ENCODE measurements at places on chromosomes 7 and 10.

DNA sequence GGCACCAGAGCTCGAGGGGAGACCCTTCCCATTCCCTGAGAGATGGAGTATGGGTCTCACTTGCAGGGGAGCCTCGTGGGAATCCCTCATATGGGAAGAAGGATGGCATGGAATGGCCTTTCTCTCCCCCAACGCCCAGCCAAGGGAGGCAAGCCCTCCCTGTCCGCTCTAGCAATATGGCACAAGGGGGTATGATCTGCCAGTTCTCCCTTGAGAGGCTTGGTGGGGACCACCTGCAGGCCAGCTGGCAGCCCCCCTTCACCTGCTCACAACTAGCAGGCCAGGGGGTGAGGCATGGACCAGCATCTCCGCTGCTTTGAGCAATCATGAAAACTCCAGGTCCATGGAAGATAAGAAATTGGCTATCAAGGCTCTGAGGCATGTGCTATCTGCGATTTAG is 70.8 kb downstream of the PARP12 start:
- H3K27ac ChIP-seq: no peak overlapping the region
- DNase-seq: no peak
- no peaks in the 10 kb centered on the region for H3K36me3 ChIP-seq
- no peaks in the 10 kb centered on the region for H3K4me1 ChIP-seq
- H3K4me3 ChIP-seq: no peak overlapping the region
- H3K27me3 ChIP-seq: no peaks in the 10 kb centered on the region

- no peak overlapping the region for H3K4me3 ChIP-seq
- H3K27ac ChIP-seq: no peak overlapping the region
- no peaks in the 10 kb centered on the region for H3K4me1 ChIP-seq
- no peak for DNase-seq
- H3K36me3 ChIP-seq: no peaks in the 10 kb centered on the region
Observed at GRCh38 chr7:114051871-114052331, 133.1 kb upstream of the PPP1R3A start.

GRCh38 chr7:130008941-130009847 is 42.0 kb downstream of the ZC3HC1 start:
- no peaks in the 10 kb centered on the region for H3K27me3 ChIP-seq
- no peak for DNase-seq
- H3K4me3 ChIP-seq: no peak overlapping the region
- H3K4me1 ChIP-seq: no peaks in the 10 kb centered on the region
- no peaks in the 10 kb centered on the region for H3K36me3 ChIP-seq
- H3K27ac ChIP-seq: no peak overlapping the region

DNA sequence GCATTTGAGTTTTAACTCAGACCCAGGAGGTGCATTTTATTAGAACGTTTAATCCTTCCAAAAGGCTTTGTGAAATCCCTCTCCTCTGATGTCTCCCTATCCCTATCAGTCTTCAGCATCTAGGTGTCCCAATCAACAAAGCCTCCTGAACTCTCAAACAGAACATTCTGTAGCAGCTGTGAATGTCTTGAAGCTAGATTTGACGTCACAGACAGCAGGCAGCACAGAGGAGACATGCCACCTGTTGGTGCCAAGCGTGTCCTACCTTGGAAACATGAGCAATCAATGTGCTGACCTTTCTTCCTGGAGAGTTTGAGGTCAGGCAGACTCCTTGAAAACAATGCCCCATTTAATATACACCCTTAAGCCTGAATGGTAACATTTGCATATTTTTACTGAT is 125.5 kb downstream of the RNLS start:
- no peak for DNase-seq
- no peaks in the 10 kb centered on the region for H3K4me1 ChIP-seq
- no peak overlapping the region for H3K27ac ChIP-seq
- H3K36me3 ChIP-seq: no peaks in the 10 kb centered on the region

DNA sequence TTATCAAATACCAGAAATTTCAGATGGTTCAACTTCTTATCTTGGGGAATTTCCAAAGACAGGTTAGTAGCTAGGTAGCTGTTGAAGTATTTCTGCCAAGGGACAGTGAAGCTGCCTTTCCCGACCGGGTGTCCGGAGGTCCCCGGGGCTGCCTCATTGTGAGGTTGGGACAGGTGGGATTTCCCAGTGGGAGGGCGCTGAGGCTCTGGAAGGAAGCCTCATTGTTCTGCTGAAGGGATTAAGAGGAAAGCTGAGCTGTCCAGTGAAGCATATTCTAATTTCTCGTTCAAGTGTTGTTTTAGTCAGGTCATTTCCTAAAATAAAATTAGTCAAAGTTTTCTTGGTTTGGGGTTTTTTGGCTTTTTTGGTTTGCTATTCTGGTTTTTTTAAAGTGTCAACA is 244.2 kb downstream of the MGMT start:
- no peak overlapping the region for H3K27ac ChIP-seq
- H3K27me3 ChIP-seq: no peaks in the 10 kb centered on the region
- no peak overlapping the region for H3K4me3 ChIP-seq
- peak; percentile 17 for DNase-seq
- no peaks in the 10 kb centered on the region for H3K4me1 ChIP-seq

- H3K4me1 ChIP-seq: no peaks in the 10 kb centered on the region
- H3K36me3 ChIP-seq: no peaks in the 10 kb centered on the region
- no peak overlapping the region for H3K4me3 ChIP-seq
- no peaks in the 10 kb centered on the region for H3K27me3 ChIP-seq
- DNase-seq: no peak
Observed at GRCh38 chr7:16365952-16366351, 55.4 kb downstream of the CRPPA start.

DNA sequence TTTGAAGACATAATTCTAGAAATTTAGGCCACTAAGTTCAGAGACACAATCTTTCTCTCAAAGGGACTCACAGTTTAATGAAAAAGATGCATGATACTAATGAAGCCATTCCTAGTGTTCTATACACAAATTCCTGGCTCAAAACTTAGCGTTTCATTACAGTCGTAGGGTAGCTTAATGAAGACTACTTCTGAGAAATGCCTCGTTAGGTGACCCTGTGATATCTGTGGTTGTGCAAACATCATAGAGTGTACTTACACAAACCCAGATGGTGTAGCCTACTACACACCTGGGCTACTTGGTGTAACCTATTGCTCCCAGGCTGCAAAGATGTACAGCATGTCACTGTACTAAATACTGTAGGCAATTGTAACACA is 488 bp upstream of the CHCHD3 start:
- H3K36me3 ChIP-seq: no peaks in the 10 kb centered on the region
- DNase-seq: no peak
- peaks cover 29% of the 10 kb centered on the region for H3K4me1 ChIP-seq
- H3K4me3 ChIP-seq: no peak overlapping the region
- H3K27me3 ChIP-seq: no peaks in the 10 kb centered on the region

DNA sequence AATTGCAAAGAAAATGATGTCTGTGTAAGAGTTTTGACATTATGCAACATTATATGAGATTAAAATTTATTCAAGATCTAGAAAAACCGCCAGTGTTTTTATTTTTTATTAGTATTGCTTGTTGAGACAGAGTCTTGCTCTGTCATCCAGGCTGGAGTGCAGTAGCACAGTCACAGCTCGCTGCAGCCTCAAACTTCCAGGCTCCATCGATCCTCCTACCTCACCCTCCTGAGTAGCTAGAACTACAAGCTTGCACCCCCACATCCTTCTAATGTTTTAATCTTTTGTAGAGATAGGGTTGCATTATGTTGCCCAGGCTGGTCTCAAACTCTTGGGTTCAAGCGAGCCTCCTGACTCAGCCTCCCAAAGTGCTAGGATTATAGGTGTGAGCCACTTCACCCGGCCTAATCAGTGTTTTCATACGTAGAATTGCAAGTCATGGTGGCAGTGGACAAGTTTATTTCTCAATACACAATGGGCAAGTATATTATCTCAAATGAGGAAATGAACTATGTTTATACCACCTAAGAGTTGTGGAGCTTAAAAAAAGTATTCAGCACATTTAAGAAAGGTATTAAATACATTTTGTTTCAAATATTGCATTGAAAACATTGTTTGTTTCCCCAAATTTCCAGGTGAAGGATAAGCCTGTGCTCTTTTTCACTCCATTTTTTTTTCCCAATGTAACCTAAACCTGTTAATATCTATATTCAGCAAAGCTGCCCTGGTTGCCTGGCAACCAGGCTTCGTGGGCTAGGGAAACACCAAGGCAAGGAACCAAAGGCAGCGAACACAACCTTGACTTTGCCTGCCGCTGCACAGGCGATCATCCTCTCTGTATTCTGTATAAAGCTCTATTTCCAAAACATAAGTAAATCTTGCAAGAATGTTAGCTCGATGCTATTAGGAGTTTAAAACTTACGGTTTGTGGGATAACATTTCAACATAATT is 163.9 kb downstream of the CACNB2 start:
- no peak overlapping the region for H3K27ac ChIP-seq
- no peak overlapping the region for H3K4me3 ChIP-seq
- no peaks in the 10 kb centered on the region for H3K4me1 ChIP-seq
- no peaks in the 10 kb centered on the region for H3K36me3 ChIP-seq
- H3K27me3 ChIP-seq: no peaks in the 10 kb centered on the region

- no peak overlapping the region for H3K27ac ChIP-seq
- peak; percentile 55 for DNase-seq
- no peaks in the 10 kb centered on the region for H3K4me1 ChIP-seq
- H3K27me3 ChIP-seq: peaks cover 94% of the 10 kb centered on the region
- H3K36me3 ChIP-seq: no peaks in the 10 kb centered on the region
- no peak overlapping the region for H3K4me3 ChIP-seq
Observed at GRCh38 chr10:91238191-91238590, 17.7 kb downstream of the PCGF5 start.

DNA sequence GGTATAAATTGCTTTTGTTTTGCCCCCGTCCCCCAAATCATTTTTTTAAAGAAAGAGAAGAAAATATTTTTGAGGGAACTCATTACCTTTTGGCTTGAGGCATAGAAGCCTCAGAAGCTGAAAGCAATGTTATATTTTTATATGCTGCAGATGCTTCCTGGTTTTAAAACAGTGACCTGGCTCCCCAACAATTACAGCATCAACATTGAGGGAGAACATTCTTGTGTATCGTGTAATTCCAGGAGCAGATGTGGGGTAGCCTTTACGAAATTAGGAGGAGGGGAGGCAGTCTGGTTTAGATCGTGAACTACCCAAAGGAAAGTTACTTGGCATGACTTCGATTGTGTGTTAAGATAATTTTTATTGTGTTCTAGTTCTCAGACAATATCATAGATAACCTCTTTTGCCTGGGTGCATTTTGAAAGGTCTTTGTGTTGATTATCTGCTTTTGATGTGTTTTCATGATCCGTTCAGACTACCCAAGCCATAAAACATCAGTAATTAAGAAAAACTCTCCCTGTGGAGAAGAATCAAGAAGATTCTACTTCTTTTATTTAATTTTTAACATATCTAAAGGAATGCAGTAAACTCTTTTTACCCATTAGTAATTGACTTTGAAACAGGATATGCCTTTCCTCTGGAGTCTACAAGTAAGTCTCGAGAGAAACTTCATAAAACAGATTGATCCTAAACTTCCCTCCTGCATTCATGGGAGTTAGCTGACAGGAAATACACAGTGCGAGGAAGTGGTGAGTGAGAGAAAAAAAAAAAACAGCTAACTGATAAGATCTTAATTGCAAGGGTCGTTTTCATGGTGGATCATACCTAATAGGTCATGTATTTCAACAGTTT is 141.4 kb downstream of the KIAA1217 start:
- no peaks in the 10 kb centered on the region for H3K36me3 ChIP-seq
- peaks cover 12% of the 10 kb centered on the region for H3K4me1 ChIP-seq
- H3K27me3 ChIP-seq: no peaks in the 10 kb centered on the region
- H3K27ac ChIP-seq: no peak overlapping the region

- no peak overlapping the region for H3K27ac ChIP-seq
- DNase-seq: no peak
- no peaks in the 10 kb centered on the region for H3K4me1 ChIP-seq
Observed at GRCh38 chr7:96203786-96204185, 118.1 kb downstream of the SLC25A13 start.

- H3K4me1 ChIP-seq: peaks cover 15% of the 10 kb centered on the region
- no peak for DNase-seq
- H3K27me3 ChIP-seq: no peaks in the 10 kb centered on the region
- no peaks in the 10 kb centered on the region for H3K36me3 ChIP-seq
Observed at GRCh38 chr7:4135301-4135700, 546.8 kb upstream of the FOXK1 start.

GRCh38 chr10:6579904-6580278 is at the start of gene PRKCQ:
Gene PRKCQ, minus strand, starts transcription at chr10:6580276. Its CDS starts 65,141 bp downstream, at chr10:6515135.
- H3K27me3 ChIP-seq: no peaks in the 10 kb centered on the region
- peak within 1 kb of the TSS; percentile 73 for H3K27ac ChIP-seq
- peak within 1 kb of the TSS; percentile 76 for H3K4me3 ChIP-seq
- peaks cover 25% of the 10 kb centered on the region for H3K36me3 ChIP-seq
- DNase-seq: peak; percentile 61

GRCh38 chr7:105127179-105127578 is 113.2 kb downstream of the KMT2E start:
- H3K4me1 ChIP-seq: no peaks in the 10 kb centered on the region
- peak overlapping the region; percentile 67 for H3K27ac ChIP-seq
- DNase-seq: no peak
- no peaks in the 10 kb centered on the region for H3K36me3 ChIP-seq
- H3K4me3 ChIP-seq: no peak overlapping the region
- H3K27me3 ChIP-seq: no peaks in the 10 kb centered on the region

DNA sequence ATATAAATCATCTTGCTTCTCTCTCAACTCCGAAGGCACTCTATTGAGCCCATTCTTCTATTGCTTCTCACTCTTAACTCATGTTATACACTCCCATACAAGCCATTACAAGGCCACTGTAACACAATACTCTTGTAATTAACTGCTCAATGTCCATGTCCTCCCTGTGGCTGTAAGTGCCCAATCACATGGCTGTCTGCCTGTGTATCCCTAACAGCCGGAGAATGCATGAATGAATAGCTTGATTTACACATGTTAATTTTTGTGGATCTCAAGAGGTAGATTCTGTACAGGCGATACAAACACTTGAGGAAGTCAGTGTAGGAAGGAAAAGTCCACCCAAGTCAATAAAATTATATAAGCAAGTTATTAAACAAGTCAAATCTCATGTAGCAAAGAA is 215.6 kb downstream of the DOCK4 start:
- H3K36me3 ChIP-seq: no peaks in the 10 kb centered on the region
- no peak overlapping the region for H3K27ac ChIP-seq
- H3K27me3 ChIP-seq: no peaks in the 10 kb centered on the region

DNA sequence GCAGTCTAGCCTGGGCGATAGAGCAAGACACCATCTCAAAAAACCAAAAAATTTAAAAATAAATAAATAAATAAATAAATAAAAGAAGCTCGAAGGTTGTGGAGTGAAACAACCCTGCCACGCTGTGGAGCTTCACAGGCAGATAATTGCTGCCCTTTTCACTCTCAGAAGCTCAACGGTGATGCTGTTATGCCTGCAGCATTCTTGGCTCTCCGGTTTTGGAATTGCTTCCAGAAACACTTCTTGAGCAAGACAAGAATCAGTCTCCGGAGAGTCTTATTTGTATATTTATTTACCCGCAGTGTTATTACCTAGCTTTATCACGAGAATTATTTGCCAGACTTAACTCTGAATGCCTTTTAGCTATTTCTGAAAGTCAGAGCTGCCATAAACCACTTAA is 40.5 kb upstream of the UBE2H start:
- H3K27me3 ChIP-seq: no peaks in the 10 kb centered on the region
- H3K36me3 ChIP-seq: no peaks in the 10 kb centered on the region
- H3K27ac ChIP-seq: no peak overlapping the region
- H3K4me3 ChIP-seq: no peak overlapping the region
- H3K4me1 ChIP-seq: no peaks in the 10 kb centered on the region

GRCh38 chr7:84077336-84077735 is 117.3 kb downstream of the SEMA3A start:
- no peak overlapping the region for H3K27ac ChIP-seq
- no peak overlapping the region for H3K4me3 ChIP-seq
- no peak for DNase-seq
- no peaks in the 10 kb centered on the region for H3K27me3 ChIP-seq
- H3K4me1 ChIP-seq: peaks cover 13% of the 10 kb centered on the region

GRCh38 chr7:16071246-16071857 is 350.0 kb downstream of the CRPPA start:
- no peak overlapping the region for H3K4me3 ChIP-seq
- H3K27ac ChIP-seq: no peak overlapping the region
- peak; percentile 82 for DNase-seq
- no peaks in the 10 kb centered on the region for H3K36me3 ChIP-seq
- no peaks in the 10 kb centered on the region for H3K27me3 ChIP-seq

Data from GM23338 (cell line).